ELF-1 (cell line): ENCODE measurements at places on chromosomes 2 and 18.

DNA sequence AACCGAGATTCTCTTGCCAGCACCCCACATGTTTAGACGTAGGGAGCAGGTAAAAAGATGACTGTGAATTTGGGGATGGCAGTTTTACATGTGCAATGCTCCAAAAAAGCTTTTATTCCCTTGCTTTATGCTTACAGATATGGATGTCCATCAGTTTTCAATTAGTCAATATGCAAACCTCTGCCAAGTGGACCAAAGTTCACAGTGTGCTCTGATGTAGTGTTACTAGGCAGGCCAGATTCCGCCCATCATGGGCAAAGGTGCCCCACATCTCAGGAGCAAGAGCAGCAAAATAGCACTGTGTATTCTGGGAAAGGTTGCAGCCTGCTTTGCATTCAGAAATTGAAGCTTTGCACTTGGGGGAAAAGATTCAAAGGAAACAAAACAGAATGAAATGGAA is 329.7 kb upstream of the ZEB2 start:
- no peak for DNase-seq

GRCh38 chr18:3391704-3392466 is 58.1 kb upstream of the TGIF1 start:
- DNase-seq: no peak

DNA sequence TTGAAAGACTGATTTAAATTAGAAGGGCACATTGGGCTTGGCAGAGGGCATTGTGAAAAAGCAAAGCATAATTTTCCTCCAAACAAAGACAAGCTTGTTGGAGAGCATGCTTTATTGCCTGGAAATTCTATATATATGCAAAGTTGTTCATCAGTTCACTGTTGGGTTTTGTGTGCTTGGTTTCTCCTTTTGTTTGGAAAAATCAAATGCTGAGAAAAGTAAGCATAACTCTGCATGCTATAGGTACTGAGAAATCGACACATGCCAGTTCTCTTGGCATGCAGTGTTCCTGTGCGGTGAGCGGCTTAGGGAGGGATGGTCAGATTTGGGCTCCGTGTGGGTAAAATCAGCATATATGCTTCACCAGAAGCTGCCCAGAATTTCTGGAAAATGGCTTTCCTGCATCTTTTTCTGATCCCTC is 161.0 kb downstream of the RAPGEF4 start:
- DNase-seq: no peak

DNA sequence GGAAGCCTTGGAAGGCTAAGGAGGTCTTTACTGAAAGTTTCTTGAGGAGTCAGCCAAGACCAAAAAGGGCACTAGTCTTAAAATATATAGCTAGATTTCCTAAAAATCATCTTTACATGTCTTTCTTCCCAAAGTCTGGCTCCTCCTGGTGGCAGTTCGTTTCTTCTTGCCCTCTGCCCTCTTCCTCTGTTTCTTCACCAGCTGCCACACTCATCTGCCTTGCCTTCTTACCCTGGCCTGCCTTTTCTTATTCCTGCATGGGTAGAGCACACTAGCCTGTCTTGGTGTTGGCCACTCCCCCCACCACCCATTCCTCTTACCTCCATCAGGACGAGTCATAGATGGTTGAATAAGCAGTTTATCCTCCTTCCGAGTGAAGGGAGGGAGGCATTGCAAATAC is 129.8 kb downstream of the RAPGEF4 start:
- no peak for DNase-seq

DNA sequence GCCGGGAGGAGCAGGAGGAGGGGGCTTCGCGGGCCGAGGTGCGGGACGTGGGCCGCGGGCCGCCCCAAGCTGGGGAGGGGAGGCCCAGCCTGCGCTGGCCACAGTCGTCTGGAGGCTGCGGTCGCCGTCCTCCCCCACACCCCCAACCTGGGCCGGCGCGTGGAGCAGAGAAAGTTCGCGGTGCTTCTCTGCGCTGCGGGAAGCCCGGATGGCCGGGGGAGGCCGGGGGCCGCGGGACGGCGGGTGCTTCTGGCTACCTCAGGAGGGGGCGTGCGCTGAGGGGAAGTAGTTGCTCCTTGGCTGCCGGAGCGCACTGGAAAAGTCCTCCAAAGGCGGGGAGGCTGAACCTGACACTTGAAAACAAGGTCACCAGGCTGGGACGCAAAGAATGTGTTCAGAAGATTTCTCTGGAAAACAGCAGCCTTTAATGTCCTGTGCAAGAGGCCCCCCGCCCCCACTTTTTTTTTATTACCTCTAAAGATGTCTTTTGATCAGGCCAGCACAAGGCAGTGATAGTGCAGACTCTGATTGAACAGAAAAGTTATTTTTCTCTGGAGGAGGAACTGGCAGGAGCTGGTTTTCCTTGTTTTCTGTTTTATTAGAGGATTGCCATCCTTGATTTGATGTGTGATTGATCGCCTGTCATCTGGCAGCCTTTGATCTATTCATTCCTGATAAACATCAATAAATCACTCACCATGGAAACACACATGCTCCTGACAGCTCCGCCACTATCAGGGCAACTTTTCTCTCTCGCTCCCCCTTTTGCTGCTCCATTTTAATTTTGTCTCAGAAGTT is 1.6 kb downstream of the TSHZ1 start:
- DNase-seq: peak; percentile 58

GRCh38 chr2:137521653-137522619 is 442.3 kb upstream of the HNMT start:
- DNase-seq: no peak

DNA sequence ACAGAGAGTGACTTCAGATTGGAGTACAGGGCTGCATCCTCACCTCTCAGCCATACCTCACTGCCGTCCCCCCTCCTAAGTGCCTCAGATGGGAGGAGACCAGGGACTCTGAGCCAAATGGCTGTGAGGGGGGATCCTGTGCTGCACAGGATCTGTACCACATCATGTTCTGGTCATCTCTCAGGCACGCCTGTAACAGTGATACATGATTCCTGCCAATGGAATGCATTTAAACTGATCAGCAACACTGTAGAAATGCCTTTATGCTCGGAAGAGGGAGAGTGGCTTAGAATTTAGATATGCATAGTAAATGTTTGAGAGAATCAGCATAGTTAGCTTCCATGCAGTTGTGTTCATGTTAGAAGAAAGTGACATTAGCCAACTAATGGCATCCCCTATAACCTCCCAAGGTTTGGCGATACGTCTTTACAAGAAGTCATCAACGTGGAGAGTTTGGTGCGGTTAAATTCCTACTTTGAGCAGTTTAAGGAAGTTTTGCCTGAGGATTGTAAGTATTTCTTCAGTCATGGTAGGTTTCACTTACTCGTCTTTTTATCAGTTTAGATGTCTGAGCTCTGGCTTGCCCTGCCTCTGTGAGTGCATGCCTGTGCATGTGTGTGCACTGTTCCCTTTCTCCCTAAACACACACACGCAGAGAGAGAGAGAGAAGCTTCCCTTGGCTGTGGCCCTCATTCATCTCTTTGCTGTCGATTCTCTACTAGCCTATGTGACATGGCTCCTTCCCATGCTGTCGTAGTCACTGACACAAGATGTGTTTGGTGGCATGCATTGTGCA is 40.0 kb downstream of the COA5 start:
- DNase-seq: no peak

DNA sequence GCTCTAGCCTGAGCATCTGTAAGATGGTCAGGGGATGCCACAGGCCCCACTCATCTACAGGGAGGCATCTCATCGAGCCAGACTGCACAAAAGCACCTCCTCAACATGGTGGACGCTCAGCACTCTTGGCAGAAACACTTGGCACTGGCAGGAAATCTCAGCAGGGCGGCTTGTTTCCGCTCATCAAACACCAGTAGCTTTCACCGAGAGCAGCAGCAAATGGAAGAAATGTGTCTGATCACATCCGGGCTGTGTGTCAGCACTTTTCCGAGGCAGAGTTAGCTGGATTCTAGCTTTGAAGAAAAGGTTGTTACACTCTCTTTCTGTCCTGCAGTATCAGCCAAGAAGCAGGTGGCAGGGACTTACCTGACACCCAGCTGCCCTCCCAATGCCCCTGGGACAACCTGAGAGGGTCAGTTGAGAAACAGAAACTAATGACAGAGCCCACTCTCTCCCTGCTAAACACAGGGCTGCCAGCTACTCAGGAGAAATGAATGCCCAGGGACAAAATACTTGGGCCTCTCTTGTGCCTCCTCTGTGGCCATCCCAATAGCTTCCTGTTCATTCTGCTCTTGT is 68.9 kb upstream of the FZD7 start:
- no peak for DNase-seq

- DNase-seq: peak; percentile 74
Observed at GRCh38 chr2:24382363-24383073, 22.2 kb upstream of the ITSN2 start.

- DNase-seq: no peak
Observed at GRCh38 chr2:155633887-155634570, 698.5 kb downstream of the NR4A2 start.

GRCh38 chr18:57780318-57780705 is 22.8 kb downstream of the ATP8B1 start:
- no peak for DNase-seq

- no peak for DNase-seq
Observed at GRCh38 chr18:79064228-79064627, 5.0 kb upstream of the ATP9B start.

GRCh38 chr2:230891064-230891463 is 26.3 kb downstream of the ITM2C start:
- DNase-seq: no peak

- DNase-seq: peak; percentile 93
Observed at GRCh38 chr2:15748736-15749323, 157.2 kb downstream of the DDX1 start.

DNA sequence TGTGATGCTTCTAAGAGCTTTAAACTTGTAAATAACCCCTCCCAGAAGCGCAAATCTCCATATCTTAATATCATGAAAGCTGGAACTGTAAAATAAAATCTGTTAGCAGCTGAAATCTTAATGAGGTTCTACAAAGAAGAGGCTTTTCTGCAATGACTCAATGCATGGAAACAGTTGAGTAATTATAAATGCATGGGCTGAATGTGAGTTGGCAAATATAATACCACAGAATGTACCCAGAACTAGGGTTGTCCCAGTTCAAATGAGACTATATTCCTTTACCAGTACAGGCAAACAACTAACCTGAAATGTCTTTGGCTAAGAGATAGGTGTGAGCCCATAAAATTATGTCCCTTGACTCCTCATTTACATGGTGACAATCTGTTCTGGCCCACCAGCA is 52.9 kb downstream of the SATB2 start:
- no peak for DNase-seq

DNA sequence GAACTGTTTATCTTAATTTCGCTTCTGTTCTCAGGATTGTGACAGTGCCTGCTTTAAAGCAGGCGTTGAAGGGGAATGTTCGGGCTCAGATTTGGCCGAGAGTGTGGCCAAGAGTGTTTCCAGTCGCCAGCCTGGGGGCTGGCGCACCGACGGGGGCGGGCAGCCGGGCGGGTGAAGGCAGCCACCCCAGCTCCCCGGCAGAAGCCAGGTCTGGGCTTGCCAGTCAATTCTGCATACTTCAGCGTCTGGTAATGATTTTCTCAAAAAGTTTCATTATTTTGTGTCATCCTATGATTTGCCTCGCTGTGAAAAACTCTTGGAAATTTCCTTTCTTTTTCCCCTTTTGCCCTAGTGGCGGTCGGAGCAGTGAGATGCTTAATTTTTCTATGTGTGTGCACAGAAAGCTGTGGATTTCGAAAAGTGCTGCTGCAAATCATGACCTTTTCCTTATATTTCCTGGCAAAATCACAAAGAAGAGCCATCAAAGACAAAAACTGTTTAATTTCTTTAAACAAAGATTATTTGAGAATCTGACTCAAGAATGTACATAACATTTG is 856 bp downstream of the FAM228A start:
- no peak for DNase-seq

DNA sequence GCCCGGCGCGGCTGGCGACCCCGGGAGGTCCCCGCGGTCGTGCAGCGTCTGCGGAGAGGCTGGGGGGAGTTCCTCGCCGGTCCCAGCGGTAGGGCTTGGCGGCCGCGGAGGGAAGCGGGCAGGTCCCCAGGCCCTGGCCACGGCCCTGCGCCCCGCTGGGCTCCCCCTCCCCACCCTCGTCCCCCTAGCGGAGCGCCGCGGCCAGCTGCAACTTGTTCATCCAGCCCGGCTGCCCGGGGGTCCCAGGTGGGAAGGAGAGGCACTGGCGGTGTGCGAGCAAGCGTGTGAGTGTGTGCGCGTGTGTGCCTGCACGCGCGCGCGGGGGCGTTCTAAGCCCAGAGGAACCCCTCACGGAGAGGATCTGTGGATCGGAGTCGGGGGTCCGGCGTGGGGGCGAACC is 1.3 kb downstream of the PTPRM start:
- DNase-seq: peak; percentile 59

- no peak for DNase-seq
Observed at GRCh38 chr2:239148495-239149200, 252.2 kb downstream of the HDAC4 start.

GRCh38 chr2:23669413-23670244 is 257.3 kb downstream of the ATAD2B start:
- DNase-seq: peak; percentile 68

- no peak for DNase-seq
Observed at GRCh38 chr2:161988589-161988988, 85.4 kb downstream of the DPP4 start.

DNA sequence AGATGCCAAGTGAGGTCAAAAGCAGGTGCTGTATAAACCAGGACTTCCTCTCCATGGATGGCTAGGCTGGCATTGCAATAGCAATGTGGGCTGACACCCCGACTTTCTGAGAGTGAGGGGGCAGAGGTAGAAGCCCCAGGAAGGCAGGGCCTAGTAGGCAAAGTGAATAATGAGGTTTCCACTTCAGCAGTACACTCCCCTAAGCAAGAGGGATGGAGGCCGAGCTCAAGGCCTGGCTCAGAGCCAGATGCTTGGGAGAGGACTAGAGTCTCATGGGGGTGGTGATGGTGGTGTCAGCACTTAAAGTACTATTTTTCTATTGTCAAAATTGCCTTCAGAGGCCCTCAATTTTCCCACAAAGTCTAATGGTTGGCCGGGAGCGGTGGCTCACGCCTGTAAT is 41.6 kb upstream of the HK2 start:
- no peak for DNase-seq

DNA sequence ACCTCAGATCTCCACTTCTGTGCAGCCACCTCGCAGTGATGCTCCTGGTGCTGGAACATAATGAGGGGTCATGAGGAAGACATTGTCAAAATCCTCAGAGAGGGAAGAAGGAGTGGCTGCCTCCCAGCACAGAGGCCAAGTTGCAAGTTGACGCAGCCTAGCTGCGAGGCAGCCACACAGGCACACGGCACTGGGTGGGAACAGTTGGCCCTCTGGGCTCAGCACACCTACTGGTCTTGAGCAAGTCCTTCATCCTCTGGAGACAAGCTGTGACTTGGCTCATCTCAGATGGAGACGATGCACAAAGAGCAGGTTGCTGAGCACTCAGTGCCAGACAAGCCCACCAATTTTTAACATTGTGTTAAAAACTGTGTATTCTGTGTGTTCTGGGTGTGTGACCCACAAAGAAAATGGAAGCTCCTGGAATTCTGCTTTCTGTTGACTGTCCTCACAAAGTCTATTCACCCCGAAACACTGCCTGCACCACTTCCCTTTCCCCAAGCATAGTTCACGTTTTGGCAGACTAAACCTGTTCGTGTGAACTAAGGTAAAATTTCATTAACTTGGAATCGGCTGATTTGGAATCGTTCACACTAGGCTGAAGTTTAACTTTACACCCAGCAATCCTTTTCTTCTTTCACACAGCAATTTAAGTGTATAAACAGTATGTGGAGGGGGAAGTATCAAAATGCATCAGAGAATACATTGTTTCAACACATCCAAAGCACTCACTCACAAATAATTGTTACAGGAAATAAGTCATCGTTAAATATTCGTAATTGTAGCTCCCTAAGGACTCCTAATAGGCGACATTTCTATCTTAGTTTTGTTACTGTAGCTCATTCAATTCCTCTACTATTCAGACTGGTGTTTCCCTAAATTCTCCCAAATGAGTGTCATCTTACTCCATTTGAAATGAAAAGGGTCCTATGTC is 266.6 kb upstream of the ID2 start:
- no peak for DNase-seq
